ENCODE measurements at places on chromosomes 13 and 19.

- no peak for DNase-seq
Observed at GRCh38 chr13:74633734-74634133, 499.5 kb upstream of the KLF12 start.

GRCh38 chr13:75802161-75802560 is 166.0 kb downstream of the LMO7 start:
- DNase-seq = no peak

DNA sequence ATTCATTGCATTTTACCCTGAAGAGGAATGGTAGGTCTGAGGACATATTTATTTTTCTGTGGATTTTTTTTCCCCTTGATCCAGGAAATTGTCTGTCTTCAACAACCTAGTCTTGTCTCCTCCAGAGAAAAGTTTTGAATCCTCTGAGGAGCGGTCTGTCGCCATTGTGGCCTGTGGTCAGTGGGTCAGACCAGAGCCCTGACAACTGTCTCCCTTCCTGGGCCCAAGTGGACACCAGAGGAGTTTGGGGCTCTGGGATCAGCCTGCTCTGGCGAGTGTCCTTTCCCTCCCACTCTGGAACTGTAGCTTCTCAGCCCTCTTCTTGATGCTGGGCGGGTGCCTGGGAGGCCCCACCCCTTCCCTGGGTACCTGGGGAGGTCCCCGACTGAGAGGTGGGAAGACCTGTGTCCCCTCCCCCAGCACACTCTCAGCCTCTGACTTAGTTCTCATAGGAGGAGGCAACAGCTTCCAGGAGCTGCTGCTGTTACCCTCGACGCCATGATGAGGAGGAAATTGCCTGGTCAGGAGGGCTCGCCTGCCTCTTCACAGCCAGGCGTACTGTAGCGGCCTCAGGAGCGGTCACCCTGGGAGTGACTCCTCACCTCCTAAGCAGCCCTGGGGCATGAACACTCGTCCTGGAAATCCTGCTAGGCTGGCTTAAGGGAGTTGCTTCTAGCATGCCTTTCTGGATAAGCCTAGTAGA is 110.3 kb downstream of the GGACT start:
- no peak for DNase-seq

DNA sequence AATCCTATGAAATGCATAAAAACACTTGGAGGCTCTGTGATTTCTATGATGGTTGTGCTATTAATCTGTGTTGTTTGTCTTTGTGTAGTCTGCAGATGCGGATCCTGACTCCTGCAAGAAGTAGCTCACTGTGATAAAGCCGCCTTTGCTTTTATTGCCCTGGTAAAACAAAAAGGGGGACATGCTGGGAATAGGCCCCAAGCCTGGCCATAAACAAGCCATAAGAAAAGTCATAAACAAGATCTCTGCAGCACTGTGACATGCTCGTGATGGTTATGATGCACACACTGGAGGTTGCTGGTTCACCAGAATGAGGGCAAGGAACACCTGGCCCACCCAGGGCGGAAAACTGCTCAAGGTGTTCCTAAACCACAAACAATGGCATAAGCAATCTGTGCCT is 26.6 kb upstream of the ZNF266 start:
- DNase-seq = no peak

DNA sequence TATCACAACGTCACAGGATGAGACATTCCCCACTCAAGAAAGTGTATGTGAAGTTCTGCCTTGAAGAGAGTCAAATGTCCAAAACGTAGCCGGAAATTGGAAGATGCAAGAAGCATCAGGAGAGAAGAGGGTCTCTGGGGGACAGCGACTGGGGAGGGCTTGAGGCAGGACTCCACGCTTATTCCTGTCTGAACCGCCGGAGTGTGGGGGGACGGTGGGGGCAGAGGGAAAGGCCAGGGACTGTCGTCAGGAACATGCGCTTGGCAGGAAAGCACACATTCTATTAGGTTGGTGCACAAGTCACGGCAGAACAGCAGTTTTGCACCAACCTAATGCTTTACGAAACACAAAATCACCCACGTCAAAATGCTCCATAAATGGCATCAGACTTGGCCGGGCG is 95.3 kb upstream of the TM9SF2 start:
- DNase-seq = no peak

DNA sequence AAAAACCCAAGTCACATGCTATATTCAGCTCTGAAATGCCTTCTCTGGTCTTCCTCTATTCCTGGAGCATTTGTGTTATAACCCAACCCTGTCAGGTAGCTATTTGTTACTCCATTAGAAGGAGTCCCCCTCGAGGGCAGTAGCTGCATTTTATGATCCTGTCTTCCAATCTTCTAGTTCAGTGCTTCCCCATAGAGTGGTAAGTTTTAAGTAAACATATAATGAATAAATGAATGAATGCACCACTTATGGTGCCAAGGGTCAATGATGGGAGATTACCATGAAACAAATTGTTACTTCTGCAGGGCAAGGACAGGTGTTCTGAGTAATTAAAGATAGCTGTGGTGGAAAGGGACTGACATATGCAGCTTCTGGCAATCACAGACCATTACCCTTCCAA is 4.0 kb downstream of the RASL11A start:
- no peak for DNase-seq

DNA sequence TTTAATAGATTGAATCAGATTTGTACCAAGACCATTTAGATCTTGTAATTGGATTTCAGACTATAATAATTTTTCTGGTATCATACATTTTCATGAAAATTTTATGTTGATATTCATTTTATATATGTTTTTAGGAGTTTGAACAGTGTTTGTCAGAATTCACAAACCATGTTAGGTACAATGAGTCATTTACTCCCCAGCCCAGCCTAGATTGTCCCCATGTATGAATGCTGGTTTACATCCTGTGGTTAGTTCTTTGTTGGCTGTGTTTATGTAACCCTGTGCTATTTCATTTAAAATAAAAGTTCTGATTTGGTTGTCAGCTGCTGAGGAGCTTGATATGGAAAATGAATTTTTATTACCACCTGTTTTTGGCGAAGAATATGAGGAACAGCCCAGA is 96.7 kb downstream of the GJA3 start:
- DNase-seq = no peak

GRCh38 chr13:114077933-114078325 is 54.5 kb downstream of the RASA3 start:
- no peak for DNase-seq

DNA sequence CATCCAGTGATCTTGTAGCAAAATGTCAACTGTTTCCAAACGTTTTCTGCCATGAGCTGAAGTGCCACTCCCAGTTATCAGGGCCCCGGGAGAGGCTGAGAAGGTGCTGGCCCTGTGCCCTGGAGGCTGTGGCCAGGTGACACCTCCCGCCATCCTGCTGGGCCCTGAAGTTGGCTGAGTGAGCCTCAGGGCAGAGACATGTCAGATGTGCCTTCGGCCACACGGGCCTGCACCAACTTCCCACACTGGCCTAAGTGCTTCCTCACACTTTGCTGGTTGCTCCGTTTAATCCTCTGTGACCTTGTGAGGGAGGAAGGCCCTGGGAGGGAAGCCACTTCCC is 4.8 kb downstream of the ADPRHL1 start:
- DNase-seq = peak; percentile 74

DNA sequence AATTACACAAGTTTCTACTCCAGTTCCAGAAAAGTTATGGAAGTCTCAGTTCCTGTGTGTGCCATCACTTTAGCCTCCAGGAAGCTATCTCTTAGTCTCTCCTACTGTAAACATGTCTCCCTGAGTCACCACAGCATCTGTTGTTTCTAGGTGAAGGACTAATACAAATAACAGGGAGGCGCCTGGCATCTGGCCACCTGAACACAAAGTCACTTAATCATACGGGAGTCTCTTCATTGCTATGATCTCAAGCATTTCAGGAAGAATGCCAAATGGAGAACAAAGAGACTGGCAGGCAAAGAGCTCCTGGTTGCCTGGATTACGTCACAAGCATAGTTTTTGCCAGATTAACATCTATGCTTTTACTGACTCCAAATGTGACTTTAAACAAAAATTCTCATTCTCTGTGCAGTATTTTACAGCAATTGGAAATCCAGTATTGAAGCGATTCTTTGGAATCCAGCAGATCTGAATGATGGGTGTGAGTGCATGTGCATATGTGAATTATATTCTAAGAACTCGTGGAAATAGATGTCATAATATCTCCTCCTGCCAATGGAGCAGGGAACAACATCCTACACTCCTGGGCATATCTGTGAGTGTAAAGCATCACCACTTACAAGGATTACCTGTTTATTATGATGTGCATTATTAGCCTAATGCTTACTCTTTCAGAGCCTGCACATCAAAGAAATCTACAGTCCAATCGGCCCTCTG is 572.8 kb downstream of the PCDH9 start:
- no peak for DNase-seq

GRCh38 chr13:50299546-50300249 is 284.5 kb downstream of the KCNRG start:
- DNase-seq = no peak

DNA sequence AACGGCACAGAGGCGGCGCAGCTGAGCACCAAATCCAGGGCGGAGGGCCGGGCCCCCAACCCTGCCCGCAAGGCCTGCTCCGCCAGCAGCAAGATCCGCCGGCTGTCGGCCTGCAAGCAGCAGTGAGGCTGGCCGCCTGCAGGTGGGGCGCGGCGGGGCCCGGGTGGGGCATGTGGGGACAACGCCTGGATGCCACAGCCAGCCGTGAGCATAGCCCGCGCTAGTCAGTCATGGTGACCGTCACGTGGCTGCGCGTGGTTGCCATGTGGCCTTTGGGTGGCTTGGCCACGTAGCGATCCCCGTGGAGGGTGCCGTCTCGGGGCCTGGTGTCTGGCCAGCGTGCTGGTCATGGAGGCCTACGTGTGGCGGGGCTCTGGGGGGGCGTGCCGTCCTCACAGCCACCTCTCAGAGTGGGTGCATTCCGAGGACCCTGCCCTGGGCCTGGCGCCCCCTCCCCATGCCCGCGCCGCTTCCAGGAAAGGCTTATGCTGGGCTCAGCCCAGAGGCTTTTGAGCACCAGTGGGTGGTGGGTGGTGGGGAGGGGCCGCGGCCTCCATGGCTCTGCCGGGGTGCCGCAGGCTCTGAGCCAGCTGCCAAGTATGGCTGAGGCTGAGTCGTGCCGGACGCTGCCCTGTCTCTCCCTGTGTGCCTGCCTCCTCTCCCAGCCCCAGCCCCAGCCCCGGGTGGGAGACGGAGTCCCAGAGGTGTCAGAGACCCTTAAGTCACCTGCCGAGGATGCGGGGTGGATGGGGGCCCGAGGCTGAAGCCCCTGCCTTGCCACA is 11.1 kb downstream of the CBARP start:
- DNase-seq = no peak

- no peak for DNase-seq
Observed at GRCh38 chr19:12875086-12875485, 6.2 kb downstream of the DNASE2 start.

DNA sequence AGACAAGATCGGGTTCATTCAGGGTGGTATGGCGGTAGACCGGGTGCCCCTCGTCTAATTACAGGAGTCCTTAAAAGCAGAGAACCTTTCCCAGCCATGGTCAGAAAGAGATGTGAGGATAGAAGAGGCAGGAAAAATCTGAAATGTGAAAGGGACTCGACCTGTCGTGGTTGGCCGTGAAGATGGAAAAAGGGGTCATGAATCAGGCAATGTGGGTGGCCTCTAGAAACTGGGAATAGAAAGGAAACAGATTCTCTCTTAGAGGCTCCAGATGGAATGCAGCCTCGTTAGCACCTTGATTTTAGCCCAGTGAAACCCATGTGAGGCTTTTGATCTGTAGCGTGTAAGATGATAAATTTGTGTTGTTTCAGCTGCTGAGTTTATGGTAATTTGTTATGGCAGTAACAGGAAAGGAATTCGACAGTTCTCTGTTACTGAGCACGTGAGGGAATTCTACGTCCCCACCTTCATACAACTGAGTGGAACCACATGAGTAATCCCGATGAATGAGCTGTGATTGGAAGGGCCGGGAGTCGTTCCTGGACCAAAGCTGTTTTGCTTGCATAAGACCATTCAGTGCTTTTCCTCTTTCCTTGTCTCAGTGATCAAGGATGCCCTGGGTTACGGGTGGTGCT is 11.0 kb upstream of the CA11 start:
- DNase-seq = no peak

DNA sequence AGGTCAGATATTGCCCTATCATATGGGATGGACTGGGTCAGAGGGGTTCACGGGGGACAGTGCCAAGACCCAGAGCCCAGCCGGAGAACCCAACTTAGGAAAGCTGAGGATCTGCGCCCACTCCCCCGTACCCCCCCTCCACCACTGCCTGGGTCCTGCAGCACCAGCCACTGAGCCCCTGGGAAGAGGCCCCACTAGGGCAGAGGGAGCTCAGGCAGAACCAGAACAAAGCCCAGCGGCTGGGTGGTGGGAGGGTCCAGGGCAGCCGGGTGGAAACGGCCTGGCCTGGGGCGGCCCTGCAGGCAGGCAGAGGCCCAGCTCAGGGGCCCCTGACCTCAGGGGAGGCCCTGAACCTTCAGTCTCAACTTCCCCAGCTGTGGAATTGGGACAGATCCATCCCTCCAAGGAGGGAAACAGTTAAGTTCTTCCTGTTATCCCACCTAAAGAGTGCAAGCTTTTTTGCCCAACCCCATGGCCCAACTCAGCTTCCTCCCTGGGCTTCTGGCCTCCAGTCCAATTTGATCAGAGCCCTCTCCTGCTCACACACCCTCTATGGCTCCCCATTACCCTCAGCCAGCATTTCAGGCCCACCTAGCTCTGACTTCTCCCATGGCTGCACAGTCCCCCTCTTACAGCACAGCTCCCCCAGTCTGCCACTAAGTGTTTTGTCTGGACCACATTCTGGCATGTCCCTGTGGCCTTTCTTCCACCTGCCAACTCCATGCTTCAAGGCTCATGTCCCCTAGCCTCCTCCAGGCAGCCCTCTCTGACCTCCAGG is 3.1 kb downstream of the NR2F6 start:
- DNase-seq = no peak

- no peak for DNase-seq
Observed at GRCh38 chr13:109816112-109816807, 29.9 kb upstream of the IRS2 start.

DNA sequence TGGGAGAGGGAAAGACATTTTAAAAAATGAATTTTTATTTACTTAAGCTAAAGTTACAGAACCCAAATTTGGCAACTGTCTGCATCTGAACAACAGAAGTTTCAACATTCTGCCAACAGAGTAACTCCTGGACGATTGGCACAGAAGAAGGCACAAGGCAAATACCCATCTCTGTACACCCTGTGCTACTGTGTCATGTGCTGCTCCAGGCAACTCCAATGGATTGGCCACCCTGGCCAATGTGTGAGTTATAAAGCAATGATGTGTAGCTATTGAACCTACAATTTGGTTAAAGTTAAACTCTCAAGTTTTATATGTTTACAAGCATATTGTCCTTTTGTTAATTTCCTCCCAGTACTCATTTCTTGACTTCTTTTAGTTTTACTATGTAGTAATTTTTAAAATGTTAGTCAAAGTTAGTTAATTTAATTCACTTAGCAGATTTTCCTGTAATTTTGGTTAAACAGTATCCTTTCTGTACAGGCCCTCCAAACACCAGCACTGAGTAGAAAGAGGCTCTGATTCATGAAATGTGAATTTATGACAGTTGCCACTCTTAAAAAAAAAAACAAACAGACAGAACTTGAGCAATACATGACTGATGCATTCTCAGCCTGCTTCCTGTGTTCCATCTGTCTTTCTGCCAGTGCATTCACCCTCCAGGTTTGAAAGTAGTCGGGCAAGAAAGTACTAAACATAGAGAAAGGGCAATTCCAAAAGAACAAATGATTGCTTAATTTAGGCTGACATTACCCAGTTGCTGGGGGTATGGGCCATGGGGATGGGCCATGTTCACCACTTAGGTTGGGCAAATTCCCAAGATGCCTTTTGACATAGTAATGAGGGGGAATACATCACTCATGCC is 5.9 kb downstream of the STARD13 start:
- DNase-seq = no peak
